ENCODE measurements at places on chromosomes 11 and 22. TPM values are rescaled to one million over a fixed set of nuclear protein-coding genes. Genes with fewer than 3 reads are reported as not detected.

DNA sequence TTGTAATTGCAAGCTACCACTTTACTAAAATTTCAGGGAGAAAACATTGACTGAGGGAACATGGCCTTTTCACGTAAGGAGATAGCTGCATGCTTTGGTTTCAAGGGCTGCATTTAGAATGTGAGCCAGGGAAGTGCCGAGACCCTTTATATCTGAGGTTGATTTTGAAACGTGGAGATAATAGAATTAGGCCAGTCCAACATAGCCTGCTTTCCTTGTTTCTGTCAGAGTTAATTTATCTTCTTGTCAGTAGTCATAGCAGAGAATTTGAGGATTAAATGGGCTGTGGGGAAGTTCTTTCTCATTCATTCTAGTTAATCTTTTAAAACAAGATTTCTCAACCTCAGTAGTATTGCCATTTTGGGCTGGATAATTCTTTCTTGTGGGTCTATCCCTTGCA lies 12.2 kb downstream of the ALKBH3 start:
- H3K4me3 ChIP-seq = no peak overlapping the region
- H3K4me1 ChIP-seq = no peaks in the 10 kb centered on the region
- peaks cover 93% of the 10 kb centered on the region for H3K36me3 ChIP-seq
- DNase-seq = no peak

DNA sequence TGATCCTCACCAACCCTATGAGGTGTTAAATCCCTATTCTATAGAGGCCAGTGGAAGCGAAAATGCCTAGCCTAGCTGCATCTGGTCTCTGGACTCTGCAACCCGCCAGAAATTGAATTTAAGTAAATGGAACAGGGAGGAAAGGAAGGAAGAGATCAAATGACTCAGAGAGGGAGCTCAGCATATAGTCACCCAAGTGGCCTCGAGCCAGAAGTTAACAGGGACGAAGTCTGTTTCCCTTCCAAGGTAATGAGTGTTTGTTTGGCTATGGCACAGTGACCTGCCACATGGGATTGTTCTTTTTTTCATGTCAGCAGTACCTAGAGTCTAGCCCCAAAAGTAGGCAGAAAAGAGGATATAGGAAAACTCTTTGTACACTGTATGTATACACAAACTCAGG lies 66.3 kb downstream of the PAK1 start:
- H3K4me3 ChIP-seq = no peak overlapping the region
- no peaks in the 10 kb centered on the region for H3K27me3 ChIP-seq
- peaks cover 16% of the 10 kb centered on the region for H3K4me1 ChIP-seq
- H3K27ac ChIP-seq = no peak overlapping the region

- DNase-seq = no peak
- no peaks in the 10 kb centered on the region for H3K27me3 ChIP-seq
- H3K4me3 ChIP-seq = no peak overlapping the region
- H3K27ac ChIP-seq = no peak overlapping the region
- no peaks in the 10 kb centered on the region for H3K4me1 ChIP-seq
Measured at GRCh38 chr11:27184458-27185312, 144.1 kb downstream of the BBOX1 start.

- no peaks in the 10 kb centered on the region for H3K36me3 ChIP-seq
- no peaks in the 10 kb centered on the region for H3K4me1 ChIP-seq
- H3K4me3 ChIP-seq = no peak overlapping the region
- H3K27ac ChIP-seq = no peak overlapping the region
- H3K27me3 ChIP-seq = no peaks in the 10 kb centered on the region
Measured at GRCh38 chr11:124661553-124661952, 12.0 kb downstream of the SIAE start.

- peaks cover 42% of the 10 kb centered on the region for H3K4me1 ChIP-seq
- no peaks in the 10 kb centered on the region for H3K27me3 ChIP-seq
- H3K36me3 ChIP-seq = no peaks in the 10 kb centered on the region
- no peak overlapping the region for H3K27ac ChIP-seq
Measured at GRCh38 chr22:40240686-40241085, 63.0 kb downstream of the TNRC6B start.

GRCh38 chr22:41471568-41471967 lies 2.7 kb downstream of the ACO2 start:
- no peak overlapping the region for H3K4me3 ChIP-seq
- no peak overlapping the region for H3K27ac ChIP-seq
- H3K36me3 ChIP-seq = peaks cover 11% of the 10 kb centered on the region

DNA sequence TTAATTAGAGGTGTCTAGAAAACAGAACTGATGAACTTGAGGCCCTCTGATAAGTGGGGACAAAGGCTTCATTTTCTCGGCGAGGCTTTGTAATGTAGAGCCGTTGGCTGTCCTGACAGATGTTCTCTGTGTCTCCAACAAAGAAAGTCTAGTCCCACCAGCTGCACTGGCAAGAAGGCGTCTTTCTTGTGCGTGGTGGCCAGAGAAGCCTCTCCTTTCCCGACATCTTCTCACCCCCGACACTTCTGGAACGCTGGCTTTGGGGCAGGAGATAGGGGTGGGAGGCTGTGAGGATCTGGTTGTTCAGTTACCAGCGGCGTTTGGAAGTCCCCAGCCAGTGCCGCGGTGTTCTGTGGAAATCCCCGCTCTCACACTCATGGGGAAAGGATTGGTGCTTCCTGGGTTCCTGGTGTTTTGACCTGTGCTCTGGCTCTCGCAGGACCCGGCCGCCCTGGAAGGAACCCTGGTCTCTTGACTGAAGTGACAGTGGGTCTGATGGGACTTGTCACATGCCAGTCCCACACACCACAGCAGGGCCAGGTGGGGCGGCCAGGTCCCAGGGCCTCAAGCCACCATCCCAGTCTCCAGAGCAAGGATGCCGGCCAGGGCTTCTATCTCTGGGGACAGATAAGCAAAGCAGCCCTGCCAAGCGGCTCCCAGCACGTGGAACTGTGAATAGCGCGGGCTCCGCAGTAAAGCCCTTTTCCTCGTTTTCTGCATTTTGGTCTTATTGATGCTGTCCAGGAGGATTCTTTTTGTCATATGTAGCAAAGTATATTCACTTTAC lies 23.2 kb downstream of the FADS2 start:
- H3K27me3 ChIP-seq = no peaks in the 10 kb centered on the region
- no peak overlapping the region for H3K4me3 ChIP-seq
- H3K4me1 ChIP-seq = no peaks in the 10 kb centered on the region
- H3K36me3 ChIP-seq = peaks cover 66% of the 10 kb centered on the region

DNA sequence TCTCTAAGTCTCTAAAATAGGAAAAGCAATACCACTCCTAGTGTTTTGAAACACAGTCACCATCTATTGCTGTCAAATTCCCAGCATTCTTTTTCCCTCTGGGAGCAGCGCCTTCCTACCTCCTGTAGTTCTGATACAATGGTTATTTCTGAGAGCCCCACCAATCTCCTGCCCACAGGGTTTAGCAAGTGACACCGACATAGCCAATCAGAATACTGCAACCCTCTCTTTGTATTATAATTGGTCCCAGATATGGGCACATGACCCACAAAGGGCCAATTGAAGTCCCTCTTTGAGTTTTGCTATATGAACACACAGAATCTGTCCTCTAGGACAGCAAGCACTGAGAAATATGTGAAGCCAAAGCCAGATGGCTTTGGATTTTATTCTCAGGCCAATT lies 16.9 kb upstream of the ARHGAP42 start:
- H3K4me3 ChIP-seq = no peak overlapping the region
- H3K36me3 ChIP-seq = no peaks in the 10 kb centered on the region
- no peaks in the 10 kb centered on the region for H3K27me3 ChIP-seq
- no peak overlapping the region for H3K27ac ChIP-seq
- no peaks in the 10 kb centered on the region for H3K4me1 ChIP-seq
- DNase-seq = no peak

GRCh38 chr11:94271885-94272372 lies 32.5 kb upstream of the IZUMO1R start:
- no peaks in the 10 kb centered on the region for H3K4me1 ChIP-seq
- H3K27ac ChIP-seq = no peak overlapping the region
- H3K27me3 ChIP-seq = no peaks in the 10 kb centered on the region
- no peaks in the 10 kb centered on the region for H3K36me3 ChIP-seq

GRCh38 chr11:16297332-16297731 lies 59.0 kb downstream of the SOX6 start:
- no peaks in the 10 kb centered on the region for H3K36me3 ChIP-seq
- no peaks in the 10 kb centered on the region for H3K27me3 ChIP-seq
- DNase-seq = no peak
- H3K4me1 ChIP-seq = no peaks in the 10 kb centered on the region

DNA sequence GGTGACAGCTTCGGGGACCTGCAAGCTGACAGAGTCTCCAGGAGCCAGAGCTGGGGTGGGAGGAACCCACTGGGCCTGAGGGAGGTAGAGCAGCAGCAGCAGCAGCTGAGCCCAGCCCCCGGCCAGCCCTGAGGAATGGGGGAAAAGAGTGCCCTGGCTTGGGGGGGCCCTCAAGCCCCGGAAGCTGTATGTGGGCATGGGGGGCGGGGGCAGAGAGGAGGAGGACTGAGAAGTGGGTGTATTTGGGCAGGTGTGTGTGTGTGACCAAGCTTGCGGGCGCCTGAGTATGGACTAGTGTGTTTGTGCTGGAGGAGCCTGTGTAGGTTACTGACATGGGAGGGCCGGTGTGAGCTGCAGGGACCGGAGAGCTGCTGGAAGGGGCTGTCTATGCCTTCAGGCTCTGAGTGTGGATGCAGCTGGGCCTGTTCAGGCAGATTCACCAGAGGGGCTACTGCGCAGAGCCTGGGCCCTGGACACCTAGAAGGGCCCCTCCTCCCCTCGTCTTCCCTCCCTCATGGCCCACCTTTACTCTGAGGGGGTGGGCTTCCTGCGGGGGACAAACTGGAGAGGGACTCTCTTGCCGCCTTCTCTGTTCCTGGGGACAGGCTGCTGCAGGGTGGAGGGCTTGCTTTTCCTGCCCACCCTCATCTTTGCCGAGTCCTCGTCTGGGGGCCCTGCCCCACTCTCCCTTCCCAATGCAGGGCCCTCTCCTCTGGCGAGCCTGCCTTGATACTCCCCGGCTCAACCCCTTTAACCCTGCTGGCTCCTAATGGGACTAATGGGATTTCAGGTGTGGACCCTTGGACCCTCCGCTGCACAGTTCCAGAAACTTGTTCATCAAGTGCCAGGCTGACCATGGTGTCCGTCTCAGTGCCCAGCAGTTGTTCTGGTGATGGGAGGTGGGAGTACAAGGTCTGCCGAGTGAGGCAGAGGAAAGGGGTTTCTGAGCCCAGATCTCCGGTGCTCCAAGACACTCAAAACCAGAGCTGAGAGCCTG lies 28.2 kb downstream of the ST3GAL4 start:
- peak overlapping the region; percentile 52 for H3K27ac ChIP-seq
- no peak overlapping the region for H3K4me3 ChIP-seq
- H3K4me1 ChIP-seq = peaks cover 16% of the 10 kb centered on the region
- no peak for DNase-seq
- no peaks in the 10 kb centered on the region for H3K27me3 ChIP-seq

Gene TENM4
- total RNA-seq = 3.3 TPM

Gene ZBTB16
- total RNA-seq = 183 TPM

Gene TOB2
- total RNA-seq = 33.9 TPM

Gene ACR
- 3.9 TPM for total RNA-seq

Gene TMPRSS5
- total RNA-seq = 0.86 TPM

Gene CTSW
- total RNA-seq = 6.8 TPM

Gene FUT4
- 6.0 TPM for total RNA-seq

Gene BTG4
- total RNA-seq = 0.24 TPM

Gene ARHGAP20
- total RNA-seq = 7.2 TPM

Gene L3MBTL2
- total RNA-seq = 15.4 TPM
